ENCODE measurements at places on chromosomes 6 and 20.
A peak's percentile ranks its signal among the peaks of the same experiment; 100 is the strongest.

- no peak for DNase-seq
Observed at GRCh38 chr20:34663213-34663943, 13.5 kb downstream of the PIGU start.

DNA sequence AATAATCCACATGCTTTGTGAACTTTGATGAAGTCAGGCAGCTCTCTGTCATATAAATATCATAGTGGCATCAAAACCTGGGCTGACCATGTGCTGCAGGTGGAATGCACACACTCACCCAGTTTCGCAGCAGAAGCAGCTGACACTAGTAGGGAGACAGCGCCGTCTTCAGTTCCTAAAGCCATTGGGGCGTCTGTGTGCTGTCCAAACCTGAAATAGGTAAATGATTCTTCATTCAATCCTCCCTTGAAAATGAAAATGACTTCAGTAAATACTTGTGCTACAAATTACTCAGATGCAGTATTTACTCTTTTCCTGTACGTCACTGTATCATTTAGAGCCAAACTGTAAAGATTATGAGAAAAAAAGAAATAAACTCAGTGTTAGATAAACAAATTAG is 127.5 kb downstream of the EYA4 start:
- DNase-seq: no peak

GRCh38 chr6:153729189-153729588 is 309.9 kb upstream of the OPRM1 start:
- DNase-seq: no peak

DNA sequence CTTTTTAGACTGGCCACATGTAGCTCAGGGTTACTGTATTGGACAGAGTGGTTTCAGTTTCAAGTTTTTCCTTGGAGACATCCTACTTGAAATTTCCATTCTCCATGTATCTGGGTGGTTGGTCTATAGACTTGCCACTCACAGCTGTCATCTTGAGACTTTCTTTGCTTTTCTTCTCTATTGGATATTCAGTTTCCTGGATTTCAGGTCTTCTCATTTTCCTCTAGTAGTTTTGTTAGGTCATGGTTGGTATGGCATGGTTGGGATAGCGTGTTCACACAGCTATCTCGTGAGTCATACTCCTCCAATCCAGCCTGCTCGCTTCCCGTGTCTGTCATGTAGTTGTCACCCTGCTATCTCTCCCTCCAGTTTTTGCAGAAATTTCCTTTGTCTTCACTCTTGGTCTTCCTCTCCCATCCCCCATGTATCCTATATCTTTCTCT is 48.3 kb downstream of the PTPN1 start:
- no peak for DNase-seq

DNA sequence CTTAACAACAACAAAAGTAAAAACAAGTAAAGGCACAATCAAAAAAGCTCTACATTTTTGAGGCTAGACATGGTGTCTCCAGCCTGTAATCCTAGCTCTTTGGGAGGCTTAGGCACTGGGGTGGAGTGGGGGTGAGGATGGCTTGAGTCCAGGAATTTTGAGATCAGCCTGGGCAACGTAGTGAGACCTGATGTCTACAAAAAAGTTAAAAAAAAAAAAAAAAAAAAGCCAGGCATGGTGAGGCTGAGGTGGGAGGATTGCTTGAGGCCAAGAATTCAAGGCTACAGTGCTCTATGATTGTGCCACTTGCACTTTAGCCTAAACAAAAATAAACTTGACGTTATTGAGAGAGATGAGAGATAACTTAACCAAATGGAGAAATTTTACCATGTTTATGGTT is 60.1 kb downstream of the QKI start:
- no peak for DNase-seq

- DNase-seq: no peak
Observed at GRCh38 chr6:150702675-150703074, 103.0 kb downstream of the PLEKHG1 start.

GRCh38 chr6:42176981-42177380 is 3.8 kb downstream of the GUCA1A start:
- no peak for DNase-seq

- DNase-seq: no peak
Observed at GRCh38 chr6:159321267-159321666, 152.1 kb downstream of the FNDC1 start.

GRCh38 chr20:36144336-36144735 is 10.2 kb upstream of the EPB41L1 start:
- no peak for DNase-seq

GRCh38 chr6:10316373-10316721 is 98.5 kb downstream of the TFAP2A start:
- DNase-seq: no peak

DNA sequence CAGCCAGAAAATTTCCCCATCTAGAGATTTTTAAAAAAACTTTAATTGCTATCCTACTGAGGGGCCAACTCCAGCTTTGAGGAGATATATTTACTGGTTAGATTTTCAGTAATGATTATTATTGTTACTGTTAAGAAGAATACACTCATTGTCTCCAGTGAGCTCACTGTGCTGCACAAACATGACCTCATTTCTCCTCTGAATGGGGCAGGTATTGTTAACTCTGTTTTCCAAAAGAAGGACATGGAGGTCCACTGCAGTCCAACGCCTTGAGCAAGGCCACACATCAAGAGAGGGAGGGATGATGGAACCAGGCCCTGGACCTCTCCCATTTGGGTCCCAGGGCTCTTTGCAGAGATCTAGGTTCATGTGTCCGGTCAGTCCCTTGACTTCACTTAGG is 13.9 kb upstream of the SCUBE3 start:
- no peak for DNase-seq

DNA sequence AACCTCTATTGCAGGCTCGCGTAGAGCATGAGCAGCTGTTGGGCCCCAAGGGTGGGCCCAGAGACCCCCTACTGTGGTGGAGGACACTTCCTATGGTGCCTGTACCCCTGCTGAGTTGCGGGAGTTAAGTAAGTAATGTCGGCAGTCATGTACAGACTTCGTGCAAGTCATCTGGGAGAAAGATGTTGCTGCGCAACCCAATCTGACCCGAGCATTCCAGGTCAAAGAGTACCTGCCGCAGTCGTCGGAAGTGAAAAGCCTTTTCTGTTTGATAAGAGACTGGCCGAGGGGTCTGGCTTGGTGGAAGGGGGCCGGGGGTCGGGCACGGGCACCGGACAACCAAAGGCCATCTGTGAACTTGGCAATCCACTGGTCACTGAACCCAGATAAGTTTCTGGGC is 44.3 kb downstream of the OR2B6 start:
- no peak for DNase-seq

GRCh38 chr6:136303516-136303915 is 13.9 kb upstream of the BCLAF1 start:
- DNase-seq: no peak

DNA sequence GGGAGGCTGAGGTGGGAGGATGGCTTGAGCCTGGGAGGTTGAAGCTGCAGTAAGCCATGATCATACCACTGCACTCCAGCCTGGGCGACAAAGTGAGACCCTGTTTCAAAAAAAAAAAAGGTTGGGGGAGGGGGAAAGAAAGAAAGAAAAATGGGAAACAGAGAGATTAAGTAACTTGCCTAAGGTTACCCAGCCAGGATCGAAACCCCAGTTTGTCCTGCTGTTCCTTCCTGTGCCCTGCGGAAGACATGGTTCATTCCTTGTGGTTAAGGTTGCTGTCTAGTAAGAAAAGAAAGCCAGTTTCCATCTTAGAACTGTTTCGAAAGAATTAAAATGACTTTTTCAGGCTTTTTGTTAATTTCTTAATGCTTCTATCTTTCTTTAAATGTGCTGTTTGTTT is 29.8 kb downstream of the C6orf89 start:
- DNase-seq: no peak

- no peak for DNase-seq
Observed at GRCh38 chr6:35626401-35626800, 62.3 kb downstream of the FKBP5 start.

- no peak for DNase-seq
Observed at GRCh38 chr6:152062476-152062875, 255.0 kb downstream of the ESR1 start.

DNA sequence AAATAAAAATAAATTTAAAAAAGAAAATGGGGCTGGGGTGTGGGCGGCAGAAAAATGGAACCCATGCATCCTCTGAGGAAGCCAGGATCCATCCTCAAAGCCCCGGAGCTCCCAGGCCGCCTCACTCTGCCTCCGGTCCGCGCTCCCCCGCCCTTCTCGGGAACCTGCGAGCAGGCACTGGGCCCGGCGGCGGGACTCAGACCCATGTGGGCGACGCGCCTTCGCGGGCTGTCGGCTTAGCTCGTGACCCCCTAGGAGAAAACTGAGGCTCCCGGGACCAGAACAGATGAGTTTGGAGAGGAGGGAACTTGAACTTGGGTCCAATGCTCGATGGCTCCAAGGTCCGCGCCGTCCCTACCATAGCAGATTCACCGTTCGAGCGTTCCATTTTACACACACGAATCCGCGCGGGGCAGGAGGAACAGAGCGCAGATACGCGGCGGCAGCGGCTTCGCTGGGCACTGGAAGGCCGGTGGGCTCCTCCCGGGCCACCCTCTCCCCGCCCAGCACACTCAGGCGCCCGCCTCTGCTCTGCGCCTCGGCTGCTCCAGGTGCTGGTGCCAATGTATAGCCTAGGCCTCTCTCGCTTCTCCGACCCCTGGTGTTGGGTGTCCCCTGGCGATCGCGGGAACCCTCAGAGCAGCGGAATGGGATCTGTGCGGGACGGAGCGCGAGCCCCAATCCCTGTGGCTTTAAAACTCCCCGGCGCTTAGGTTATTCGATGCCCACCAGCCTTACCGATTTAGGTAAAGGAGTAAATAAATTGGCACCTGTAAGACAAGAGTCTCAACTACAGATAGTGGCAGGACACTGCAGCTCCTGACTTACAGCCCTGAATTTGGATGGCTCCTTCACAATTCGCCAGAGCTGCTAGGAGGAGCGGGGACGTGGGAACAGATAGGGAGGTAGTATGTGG is 39.2 kb downstream of the DPPA5 start:
- DNase-seq: no peak

DNA sequence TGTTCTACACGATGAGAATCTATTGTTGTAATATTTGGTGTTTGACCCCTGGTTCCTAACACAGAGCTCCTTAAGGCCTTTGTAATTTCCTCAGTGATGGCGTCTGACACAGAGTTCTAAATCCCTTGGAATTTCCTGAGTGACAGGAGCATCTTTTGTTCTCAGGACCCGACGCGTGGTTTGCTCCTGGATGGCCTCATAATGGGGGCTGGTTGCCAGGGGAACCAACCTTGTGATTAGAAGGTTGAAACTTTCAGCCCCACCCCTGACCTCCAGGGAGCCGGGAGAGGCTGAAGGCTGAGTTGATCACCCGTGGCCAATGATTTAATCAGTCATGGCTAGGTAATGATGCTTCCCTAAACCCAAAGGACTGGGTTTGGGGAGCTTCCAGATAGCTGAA is 20.5 kb upstream of the ZNF133 start:
- no peak for DNase-seq

DNA sequence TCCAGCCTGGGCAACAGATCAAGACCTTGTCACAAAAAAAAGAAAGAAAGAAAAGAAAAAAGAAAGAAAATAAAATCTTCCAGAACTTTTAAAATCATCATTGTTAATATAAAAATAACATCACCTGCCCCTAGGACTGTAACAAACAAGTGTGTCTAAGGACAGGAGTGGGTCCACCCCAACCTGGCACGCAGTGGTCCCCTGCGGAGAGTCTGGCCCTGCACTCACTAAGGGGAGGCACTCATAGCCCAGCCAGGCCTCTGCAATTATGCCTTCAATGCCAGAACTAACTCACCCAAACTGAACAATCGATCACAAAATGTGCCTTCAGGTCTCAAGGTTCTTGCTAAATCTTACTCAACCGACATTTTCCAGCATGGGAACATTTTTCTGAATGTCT is 4.8 kb downstream of the GMEB2 start:
- no peak for DNase-seq

DNA sequence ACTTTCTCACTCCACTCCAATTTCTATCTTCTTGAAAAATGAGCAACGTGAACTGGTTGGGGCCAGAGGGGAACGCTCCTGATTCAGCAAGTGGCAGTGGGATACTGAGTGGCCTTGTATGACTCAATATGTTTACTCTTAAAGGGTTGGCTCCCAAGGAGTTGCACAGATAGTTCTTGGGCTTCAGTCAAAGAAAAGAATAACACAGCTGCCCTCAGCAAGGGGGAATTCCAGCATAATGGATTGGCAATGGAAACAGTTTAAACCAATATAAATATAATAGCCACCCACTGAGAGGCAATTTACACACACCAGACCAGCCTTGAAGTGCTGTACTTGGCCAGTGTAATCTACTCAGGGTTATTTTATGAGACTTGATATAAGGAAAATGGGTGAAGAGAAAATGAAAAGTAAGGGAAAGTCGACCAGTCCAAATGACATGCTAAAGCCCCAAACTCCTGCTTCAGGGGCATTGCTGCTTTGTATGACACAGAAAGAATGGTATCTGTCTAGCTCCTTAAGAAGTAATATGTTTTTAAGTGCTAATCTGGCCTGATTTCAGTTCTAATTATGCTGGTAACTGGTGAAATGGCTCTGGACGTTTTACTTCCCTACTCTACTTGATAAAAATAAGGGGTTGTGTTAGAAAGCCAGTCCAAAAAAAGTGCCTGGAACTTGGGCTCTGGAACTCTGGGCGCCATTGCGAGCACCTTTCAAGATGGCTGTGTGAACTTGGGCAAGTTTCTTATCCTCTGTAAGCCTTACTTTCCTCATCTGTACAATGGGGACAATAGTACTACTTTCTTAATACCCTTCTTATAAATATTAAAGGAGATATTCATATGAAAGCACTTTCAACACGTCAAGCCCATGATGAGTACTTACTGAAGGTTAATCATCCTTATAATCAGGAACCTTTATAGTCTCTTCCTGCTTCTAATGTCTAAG is 712.9 kb upstream of the MAP3K7 start:
- no peak for DNase-seq

- DNase-seq: peak; percentile 27
Observed at GRCh38 chr6:14354919-14355572, 237.5 kb downstream of the CD83 start.

DNA sequence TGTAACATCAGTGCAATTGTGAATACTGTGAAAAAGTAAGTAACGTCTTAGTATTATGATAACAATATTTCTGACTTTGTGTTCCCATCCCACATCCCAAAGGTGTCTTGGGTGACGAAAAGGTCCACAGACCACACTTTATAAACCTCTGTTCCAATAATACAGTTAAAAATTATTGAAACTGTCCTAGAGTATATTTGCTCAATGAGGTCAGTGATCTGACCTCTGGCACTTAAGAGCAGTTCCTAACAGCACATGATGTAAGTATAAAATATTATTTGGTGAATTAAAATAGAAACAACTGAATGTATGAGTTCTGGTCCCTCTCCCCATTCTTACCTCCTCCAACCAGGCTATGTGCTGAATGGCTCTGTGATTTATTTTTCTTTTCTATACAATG is 566.4 kb upstream of the MMS22L start:
- no peak for DNase-seq

DNA sequence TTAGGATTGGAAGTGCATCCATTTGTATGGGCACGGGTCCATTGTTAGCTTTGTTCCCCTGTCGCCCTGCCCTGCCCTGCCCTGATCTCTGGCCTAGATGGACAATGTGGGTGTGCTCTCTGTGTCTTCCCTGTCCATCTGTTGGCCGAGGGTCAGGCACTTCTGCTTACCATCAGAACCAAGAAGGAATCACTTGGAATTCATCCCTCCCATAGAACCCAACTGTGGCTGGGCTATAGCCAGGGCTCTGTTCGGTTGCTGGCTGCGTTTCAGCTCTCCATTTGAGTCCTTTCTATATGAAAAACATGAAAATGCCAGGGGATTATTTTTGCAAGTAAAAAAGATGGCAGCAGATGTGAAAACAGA is 26.6 kb upstream of the TULP4 start:
- DNase-seq: no peak

All from stimulated activated CD4-positive, alpha-beta T cell treated with anti-CD3 and anti-CD28 coated beads, Interleukin-12 subunit alpha, Interleukin-12 subunit beta, amount 100 ng/mL, for 48 hours (primary cell).